ENCODE measurements at places on chromosomes 12 and 14.
A peak's percentile ranks its signal among the peaks of the same experiment; 100 is the strongest.

- no peak for DNase-seq
Observed at GRCh38 chr12:114588061-114588460, 95.9 kb downstream of the TBX3 start.

DNA sequence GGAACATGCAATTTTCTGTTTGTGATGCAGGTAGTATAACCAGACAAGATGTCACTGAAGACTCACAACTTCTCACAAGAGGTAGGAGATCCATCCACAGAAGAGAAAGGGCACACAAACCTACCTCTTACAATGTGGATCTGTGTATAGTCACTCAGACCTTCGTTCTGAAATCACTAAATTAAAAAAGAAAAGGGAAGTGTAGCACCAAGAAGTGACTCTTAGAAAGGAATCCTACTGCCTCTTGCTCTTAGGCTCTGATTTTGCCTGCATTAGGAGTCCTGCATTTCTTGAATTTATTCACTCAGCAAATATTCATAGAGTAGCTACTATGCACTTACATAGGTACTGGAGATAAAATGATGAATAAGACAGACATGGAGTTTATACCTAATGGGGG lies 347.6 kb downstream of the BMP4 start:
- no peak for DNase-seq

GRCh38 chr12:114835031-114835430 lies 151.1 kb upstream of the TBX3 start:
- peak; percentile 63 for DNase-seq

- DNase-seq, result no peak
Observed at GRCh38 chr14:67784244-67784823, 32.1 kb downstream of the ZFYVE26 start.

- peak; percentile 83 for DNase-seq
Observed at GRCh38 chr12:91189516-91189915, 6.9 kb upstream of the DCN start.

Measured in astrocyte (in vitro differentiated cells and primary cell).